ENCODE measurements at places on chromosomes 2 and 18.

DNA sequence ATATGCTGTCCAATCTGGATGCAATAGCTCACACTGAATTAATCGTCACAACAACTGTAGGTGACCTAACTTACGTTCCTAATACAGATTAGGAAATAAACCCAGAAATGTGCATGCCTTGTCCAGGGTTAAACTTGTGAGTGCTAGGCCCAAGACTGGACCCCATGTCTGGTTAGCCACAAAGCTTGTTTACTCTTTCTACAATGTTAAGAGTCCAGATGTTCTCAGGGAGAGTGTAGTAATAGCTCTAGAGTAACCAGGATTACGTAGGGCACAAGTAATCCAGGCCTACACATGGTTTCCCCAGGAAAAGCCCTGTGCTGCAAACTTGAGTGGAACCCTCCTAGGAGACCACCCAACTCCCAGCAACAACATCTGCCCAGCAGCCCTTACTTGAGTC is 26.2 kb downstream of the TRIB2 start:
- no peak for DNase-seq

- no peak for DNase-seq
Measured at GRCh38 chr18:42052122-42052708, 97.2 kb downstream of the PIK3C3 start.

DNA sequence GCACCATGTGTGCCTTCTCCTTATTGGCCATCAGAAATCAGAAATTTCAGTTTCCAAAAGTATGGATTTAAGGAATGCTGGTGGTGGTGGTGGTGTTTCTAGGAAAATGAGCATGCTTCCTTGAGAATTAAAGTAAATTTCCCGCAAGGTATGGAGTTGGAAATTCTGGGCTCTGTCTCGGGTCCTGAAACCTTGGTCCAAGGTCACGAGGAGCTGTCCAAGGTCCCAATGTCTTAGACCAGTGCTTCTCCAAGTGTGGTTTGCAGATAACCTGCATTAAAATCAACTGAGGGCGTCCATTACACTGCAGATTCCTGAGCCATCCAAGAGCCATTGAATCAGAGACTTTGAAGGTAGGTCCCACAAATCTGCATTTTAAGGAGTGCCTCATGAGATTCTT is 210.9 kb upstream of the PKDCC start:
- no peak for DNase-seq

- no peak for DNase-seq
Measured at GRCh38 chr2:17940091-17940630, 61.7 kb downstream of the KCNS3 start.

DNA sequence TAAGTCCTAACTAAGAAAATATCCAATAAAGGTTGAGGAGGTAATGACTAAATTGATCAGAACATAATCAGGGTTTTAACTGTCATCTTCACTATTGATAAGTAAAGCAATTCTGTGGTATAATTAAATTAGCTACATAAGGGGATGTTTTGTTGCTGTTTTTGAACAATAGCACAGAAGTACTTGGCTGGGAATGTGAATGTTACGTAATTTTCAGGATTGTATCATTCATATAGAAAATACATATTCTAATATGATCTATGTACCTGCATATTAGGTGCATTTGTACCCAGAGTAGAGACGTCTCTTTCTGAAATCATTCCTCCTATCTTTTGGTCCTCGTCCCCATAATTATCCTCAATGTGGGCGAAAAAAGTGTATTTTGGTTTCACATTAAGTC is 109.0 kb downstream of the PIEZO2 start:
- no peak for DNase-seq

- peak; percentile 16 for DNase-seq
Measured at GRCh38 chr2:11680901-11681721, 11.1 kb upstream of the NTSR2 start.

DNA sequence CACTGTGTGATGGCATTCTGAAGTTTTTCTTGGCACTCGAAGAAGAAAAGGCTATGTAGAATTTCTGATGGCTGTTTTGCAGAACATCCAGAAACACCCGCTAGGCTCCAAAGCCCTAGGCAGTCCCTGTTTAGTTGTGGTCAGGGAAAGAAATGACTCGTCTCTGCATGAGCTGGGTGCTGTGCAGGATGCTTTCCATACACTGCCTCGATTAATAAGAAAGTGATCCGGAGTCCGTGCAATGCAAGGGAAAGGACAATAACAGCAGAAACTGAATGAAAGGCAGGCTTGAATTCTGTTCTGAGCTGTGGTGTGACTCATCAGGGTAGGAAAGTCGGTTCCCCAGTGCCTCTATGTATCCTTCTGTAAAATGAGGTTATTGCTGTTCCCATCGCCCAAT is 18.7 kb downstream of the MAPRE3 start:
- no peak for DNase-seq

DNA sequence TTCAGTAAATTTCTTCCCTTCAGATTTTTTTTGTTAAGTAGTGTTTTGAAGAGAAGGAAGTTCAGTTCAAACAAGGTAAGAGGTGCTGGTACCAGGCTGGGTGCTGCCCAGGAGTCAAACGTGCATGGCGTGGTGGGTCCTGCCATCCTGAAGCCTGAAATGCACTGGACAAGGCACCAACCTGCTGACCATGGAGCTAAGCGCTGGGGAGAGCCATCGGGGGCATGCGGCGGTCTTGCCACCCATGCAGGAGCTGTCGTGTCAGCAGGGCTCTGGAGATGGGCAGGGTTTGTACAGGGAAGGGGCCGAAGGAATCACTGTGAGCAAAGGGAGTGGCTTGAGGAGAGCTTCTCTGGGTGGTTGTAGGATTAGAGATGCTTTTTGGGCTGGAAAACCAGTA is 126.6 kb downstream of the GBX2 start:
- no peak for DNase-seq

DNA sequence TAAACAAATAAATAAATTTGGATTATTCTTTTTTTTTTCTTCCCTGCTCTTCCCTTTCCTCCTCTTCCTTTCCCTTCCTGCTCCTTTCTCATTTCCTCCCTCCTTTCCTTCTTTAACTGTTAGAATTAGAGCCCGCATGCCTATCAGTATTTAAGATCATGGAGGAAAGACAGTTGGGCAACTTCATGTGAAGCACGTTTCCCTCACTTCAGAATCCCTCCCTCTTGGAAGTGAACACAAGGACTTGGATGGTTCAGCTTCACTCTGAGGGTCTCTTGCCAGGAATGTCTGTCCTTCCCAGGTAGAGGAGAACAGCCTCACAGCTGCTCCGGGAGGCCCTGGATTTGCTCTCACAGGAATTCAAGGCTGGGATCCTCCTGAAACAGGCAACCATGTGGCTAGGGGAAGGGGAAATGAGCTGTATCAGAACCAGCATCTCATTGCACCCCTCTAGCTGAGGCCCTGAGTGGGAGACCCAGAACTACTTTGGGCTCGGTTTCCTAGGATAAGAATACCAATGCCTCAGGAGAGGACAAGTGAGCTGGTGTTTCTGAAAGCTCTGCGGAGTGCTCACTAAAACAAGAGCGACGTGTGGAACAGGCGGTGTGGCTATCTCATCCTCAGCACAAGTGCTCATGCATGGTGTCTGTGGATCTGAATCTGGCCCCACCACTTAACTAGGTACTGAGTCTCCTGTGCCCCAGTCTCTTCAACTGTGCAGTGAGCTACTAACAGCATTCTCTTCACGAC is 230.5 kb downstream of the MYCN start:
- no peak for DNase-seq

DNA sequence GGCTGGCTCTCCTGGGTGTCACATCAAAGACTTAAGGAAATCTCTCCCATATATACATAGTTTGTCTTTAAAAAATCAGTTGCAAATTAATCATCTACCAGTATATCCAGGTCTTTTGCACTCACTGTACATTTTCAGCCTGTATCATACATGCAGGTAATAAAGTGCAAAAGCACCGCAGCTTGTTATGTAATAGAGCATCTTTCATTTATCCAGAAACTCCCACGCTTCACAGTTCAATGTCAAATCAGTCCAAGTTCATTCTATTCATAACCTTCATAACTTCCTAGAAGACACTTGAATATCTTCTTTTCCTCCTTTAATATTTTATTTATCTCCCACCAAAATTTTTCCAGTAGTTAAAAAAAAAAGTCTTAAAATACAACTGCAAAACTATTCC is 89.6 kb upstream of the KCTD1 start:
- no peak for DNase-seq

GRCh38 chr2:203476881-203477280 is 58.2 kb downstream of the RAPH1 start:
- no peak for DNase-seq

- no peak for DNase-seq
Measured at GRCh38 chr2:47086571-47086970, 68.5 kb downstream of the STPG4 start.

All from gastrocnemius medialis (tissue), 4 donors.